GM03348 (cell line): ENCODE measurements at places on chromosomes 7 and 10.

DNA sequence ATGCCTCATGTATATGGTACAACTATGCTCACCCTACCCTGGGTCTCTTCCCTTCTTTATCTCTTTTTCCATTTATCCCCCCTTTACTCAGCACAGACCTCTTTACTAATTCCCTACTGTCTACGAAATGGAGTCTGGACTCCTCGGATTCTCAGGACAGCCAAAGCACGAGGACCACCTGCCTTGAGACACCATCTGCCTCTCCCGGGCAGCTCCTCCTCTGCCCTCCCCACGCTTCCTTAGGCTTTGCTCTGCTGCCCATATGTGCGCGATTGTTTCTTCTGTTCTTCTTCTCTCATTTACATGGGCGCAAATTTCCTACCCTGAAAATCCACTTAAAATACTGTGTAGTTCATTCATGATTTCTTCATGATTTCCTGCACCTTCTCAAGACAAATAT lies 62.7 kb upstream of the STK17A start:
- no peak for DNase-seq

DNA sequence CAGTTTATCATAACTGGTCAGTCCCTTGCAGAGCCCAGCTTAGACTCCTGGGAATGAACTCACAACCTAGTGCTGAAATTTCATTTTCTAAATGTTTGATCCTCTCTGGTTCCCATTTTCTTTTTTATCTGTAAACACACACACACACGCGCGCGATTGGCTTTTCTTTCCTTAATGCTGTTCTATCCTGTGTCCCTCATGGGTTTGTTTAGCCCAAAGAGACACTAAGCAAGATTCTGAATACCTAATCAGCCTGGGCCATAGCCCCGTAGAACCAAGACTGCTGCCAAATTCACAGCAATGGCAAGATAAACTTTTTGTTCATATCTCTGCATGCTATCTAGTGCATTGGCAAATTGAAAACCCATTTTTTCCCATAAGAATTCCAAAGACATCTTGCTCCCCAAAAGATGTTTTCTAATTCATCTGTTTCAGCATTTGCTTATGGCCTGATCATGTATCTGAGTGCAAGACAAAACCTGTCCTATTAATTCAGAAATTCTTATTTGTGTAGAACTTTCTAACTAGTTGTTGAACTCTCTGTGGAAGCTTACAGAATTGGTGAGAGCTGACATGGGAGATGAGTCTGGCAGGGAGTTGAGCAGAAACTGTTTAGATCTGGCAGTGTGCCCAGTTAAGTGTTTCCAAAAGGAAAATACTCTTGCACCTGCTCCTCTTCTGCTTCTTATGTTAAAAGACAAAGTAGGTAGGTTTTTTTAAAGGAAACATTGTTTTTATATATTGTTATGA lies 1.8 kb upstream of the IFIT1 start:
- DNase-seq: no peak

DNA sequence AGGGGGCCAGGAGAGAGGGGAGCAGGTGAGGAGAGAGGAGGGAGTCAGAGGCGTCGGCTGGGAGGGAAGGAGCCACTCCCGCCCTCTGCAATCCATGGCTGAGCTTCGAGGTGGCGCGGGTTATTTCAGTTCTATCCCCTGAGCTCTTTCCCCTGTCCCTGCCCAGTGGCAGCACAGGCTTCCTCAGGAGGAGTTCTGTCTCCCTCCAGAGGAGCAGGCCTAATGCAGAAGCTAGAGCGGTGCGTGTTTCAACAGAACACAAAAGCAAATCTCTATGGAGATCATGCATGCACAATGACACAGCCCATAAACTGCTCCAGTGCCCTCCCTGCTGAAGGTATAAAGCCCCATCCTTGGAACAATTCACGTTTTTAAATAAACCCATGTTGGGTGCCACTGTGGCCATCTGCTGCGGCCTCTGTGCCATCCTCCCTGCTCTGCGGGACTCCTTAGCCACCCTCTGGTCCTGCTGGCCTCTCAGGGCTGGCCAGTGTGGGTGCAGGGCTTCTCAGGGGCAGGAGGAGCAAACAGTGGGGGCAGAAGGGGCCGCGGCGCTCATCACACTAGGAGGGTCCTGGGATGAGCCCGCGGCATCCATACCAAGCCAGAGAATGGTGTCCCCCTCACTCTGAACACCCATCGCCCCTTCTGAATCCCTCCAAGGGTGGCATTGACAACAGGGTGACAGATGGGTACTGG lies 192.6 kb upstream of the LYZL2 start:
- peak; percentile 31 for DNase-seq

- no peak for DNase-seq
Observed at GRCh38 chr7:110974441-110974840, 116.5 kb upstream of the LRRN3 start.

DNA sequence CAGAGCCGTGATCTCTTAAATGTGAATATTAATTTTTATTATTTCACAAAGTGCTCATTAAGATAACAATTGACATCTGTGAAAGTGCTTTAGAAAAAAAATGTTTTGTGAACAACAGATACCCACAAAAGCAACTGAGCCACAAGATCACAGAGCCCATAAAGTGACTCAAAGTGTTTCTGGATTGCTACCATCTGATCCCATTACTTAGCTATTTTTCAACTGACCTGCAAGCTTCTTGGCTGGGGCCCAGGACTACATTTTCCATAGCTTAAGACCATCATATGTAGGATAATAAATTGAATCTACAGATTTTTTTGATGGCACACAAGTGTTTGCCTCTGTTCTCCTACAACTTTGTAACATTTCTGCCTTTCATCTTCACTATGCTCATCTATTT lies 674.4 kb downstream of the PHTF2 start:
- DNase-seq: peak; percentile 7

DNA sequence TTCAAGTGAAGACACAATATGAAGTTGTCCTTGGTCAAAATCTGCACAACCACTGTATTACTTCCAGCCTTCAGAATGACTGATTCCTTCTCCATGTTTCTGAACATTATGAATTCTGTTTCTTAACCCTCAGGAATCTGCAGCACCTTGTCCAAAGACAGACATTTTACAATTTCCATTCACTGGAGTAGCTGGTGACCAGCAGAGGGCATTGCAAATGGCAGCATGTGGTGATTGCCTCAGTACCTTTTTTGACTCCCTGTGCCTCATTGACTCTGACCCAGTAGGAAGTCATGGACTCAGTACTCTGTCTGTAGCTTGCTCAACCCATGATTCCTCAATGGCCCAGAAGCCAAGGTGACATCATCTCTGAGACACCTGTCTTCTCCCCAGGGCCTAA lies 879 bp upstream of the VPS41 start:
- no peak for DNase-seq

DNA sequence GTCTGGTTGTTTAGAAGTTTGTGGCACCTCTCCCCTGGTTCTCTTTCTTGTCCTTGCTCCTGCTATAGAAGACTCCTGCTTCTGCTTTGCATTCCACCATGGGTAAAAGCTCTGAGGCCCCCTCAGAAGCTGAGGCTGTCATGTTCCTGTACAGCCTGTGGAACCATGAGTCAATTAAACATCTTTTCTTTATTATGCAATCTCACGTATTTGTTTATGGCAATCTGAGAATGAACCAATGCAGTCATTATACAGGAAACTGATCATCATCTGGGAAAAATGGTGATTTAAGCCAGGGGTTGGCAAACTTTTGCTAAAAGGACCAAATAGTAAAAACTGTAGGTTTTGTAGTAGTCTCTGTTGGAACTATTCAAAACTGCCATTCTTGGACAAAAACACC lies 175.4 kb downstream of the CSTF2T start:
- DNase-seq: peak; percentile 33

GRCh38 chr10:6228010-6228511 lies 25.3 kb downstream of the PFKFB3 start:
- no peak for DNase-seq

GRCh38 chr7:112427984-112428383 lies 22.3 kb upstream of the IFRD1 start:
- DNase-seq: no peak

- DNase-seq: peak; percentile 83
Observed at GRCh38 chr7:98294798-98295382, 13.4 kb downstream of the BRI3 start.

- peak; percentile 9 for DNase-seq
Observed at GRCh38 chr7:74617180-74617744, 40.3 kb upstream of the GTF2I start.

GRCh38 chr7:22589641-22590201 lies 89.7 kb upstream of the STEAP1B start:
- no peak for DNase-seq

DNA sequence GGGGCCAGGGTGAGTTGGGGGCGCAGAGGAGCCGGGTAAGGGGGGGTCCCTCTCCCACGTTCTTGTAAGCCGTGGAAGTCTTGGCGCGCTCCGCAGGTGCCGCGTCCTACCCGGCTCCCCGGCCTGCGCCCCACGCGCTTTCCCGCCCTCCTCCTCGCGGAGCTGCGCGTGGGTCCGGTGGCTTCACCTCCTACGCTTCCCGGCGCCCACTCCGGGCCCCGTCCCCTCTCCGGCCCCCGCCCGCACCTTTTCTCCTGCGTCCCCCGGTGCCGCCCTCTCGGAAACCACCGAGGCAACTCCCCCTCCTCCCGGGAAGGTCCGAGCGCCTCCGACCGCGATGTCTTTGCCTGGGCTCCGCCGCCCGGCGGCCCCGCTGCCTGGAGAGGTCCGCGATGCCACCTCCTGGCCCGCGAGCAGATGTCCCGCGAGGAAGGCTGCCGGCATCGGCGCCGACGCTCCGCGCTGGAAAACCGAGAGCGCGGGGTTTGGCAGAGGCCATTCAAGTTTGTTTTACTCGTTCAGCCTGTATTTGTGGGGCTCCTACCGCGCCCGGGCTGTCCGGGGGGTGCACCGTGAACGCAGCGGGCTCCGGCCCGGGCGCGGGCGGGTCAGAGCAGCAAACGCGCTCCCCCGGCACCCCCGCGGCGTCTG lies 2.4 kb upstream of the NKX6-2 start:
- peak; percentile 54 for DNase-seq

DNA sequence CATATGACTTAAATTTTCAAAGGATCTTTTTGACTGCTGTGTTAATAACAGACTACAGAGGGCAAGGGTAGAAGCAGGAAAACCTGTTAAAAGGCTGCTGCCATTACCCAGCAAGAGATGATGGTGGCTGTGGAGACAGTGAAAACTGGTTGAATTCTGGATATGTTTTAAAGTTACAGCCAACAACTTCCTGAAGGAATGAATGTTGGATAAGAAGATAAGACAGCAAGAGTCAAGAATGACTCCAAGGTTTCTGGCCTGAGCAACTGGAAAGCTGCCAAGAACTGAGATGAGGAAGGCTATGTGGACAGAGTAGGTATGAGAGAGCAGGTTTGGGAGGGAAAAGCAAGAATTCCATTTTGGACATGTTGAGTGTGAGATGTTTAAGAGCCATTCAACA lies 19.1 kb downstream of the CNOT4 start:
- no peak for DNase-seq
